ENCODE measurements at places on chromosomes 4 and X.

- no peak for DNase-seq
Observed at GRCh38 chr4:135319685-135320084, 1118.1 kb upstream of the PABPC4L start.

DNA sequence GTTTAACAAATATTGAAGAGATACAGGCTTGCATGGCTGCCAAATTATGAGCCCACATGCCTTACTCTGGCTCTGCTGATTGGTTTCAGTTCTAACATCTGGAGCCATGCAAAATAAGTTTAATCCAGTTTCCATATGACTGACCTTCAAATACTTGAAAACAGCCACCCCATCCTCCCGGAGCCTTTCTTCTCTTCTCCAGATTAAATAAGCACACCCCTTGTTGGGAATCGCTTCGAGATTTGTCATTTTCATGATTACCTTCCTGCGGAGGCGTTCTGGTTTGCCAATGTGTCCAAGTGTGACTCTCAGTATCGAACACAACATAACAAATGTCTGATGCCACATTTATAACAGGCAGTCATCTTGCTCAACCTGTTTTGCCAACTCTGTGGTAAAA is 101.6 kb upstream of the JADE1 start:
- no peak for DNase-seq

- DNase-seq: no peak
Observed at GRCh38 chrX:71082124-71082647, 13.5 kb upstream of the FOXO4 start.

- DNase-seq: no peak
Observed at GRCh38 chrX:5595570-5595969, 633.1 kb downstream of the NLGN4X start.

- no peak for DNase-seq
Observed at GRCh38 chrX:79530310-79531108, 163.4 kb upstream of the ITM2A start.

- DNase-seq: no peak
Observed at GRCh38 chr4:156970501-156971164, 966 bp downstream of the PDGFC start.

GRCh38 chrX:11778230-11778629 is 20.2 kb downstream of the MSL3 start:
- no peak for DNase-seq

- no peak for DNase-seq
Observed at GRCh38 chr4:30821859-30822612, 101.9 kb downstream of the PCDH7 start.

- no peak for DNase-seq
Observed at GRCh38 chrX:132270021-132270420, 50.8 kb upstream of the RAP2C start.

GRCh38 chrX:43666311-43666912 is 10.3 kb downstream of the MAOA start:
- no peak for DNase-seq

GRCh38 chrX:136778020-136778419 is 2.7 kb downstream of the ARHGEF6 start:
- DNase-seq: no peak

DNA sequence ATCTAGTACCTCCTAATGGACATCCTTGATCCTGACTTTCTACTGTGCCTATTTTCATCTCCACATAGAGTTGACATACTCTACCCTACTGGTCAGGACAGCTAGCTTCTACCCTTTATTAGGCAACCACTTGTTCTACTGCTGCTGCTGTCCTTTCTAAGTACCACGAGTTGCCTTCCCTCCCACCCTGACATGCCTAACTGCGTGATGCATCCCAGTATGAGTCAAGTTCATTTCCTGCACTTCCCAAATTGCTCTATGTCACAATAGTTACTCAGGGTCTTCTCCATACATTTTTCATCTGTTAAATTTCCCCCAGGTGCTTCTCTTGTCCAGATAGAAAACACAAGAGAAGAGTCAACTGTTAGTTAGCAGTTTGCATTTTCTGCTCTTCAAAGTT is 133.4 kb downstream of the TBC1D19 start:
- no peak for DNase-seq

Measured in CD4-positive, alpha-beta T cell treated with Interleukin-17A for 4 hours (primary cell).